Breast epithelium (tissue), 4 donors: ENCODE measurements at places on chromosomes 5 and 9. TPM values are rescaled to one million over a fixed set of nuclear protein-coding genes. Genes with fewer than 3 reads are reported as not detected.

Gene FBN2
- total RNA-seq = 1.8 TPM

Gene KIF27
- 11.5 TPM for total RNA-seq

- no peak for DNase-seq
Observed at GRCh38 chr9:105978826-105979225, 284.5 kb downstream of the TMEM38B start.

DNA sequence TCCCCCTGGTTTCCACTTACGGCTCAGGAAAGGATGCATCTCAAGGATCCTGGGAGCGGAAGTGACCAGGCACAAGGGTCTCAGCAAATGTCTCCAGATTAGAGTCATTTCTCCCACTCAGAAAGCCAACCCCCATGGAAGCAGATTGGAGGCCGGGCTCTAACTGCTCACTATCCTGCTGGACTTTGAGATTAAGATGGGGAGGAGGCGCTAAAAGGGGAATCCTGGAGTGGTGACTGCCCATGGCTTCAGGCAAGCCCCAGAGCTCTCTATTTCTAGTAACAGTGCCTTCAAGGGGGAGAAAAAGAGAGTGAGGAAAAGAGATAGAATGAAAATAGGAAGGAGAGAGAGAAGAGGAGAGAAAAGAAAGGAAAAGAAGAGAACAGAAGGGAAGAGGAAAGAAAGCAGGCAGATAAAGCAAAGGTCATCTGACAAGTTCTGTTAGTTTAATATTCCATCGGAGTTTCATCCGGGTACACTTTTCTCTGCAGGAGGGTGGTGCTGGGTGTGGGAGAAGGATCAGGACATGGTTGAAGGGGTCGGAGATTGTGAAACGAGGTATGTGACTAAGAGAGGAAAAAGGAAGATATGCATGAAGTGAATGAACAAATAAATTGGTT is at the start of gene AGXT2:
Gene AGXT2, minus strand, starts transcription at position 165 of the 620 bp plus-strand sequence. Its CDS starts 57 bp downstream, at position 108.
- DNase-seq = no peak

DNA sequence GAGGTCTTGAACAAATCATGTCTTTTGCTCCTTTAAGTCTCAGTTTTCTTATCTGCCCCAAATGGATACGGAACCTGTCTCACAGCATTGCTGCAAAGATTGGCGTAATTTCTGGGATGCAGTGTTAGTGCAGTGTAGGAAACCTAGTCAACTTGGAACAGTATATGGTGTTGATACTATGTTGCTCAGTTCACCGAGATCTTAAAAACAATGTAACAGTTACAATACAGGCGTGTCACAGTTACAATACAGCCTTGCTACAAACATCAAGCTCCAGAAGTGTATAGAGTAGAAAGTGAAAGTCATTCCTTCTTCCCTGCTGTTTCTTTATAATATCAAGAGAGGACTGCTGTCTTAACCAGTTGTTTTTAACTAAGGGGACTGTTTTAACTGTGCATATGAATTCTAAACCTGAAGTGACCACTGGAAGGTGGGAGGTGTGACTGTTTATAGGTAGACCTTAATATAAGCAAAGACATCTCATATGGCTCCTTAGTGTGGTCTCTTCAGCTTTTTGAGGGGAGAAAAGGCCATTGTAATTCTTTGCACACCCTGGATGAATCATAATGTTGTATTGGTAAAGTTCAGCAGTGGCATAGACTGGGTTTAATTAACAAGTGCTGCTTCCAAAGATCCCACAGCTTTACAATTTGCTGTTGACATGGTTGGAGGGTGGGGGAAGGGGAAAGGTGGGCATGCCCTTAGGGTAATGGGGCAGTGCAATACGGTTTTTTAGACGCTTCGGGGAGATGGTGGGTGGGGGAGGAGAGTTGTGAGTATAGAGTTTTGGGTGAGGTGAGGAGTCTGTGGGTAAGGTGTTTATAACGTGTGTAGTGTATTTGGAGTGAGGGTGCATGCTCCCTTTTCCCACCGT is 12.9 kb downstream of the PRRC2B start:
- DNase-seq = no peak

DNA sequence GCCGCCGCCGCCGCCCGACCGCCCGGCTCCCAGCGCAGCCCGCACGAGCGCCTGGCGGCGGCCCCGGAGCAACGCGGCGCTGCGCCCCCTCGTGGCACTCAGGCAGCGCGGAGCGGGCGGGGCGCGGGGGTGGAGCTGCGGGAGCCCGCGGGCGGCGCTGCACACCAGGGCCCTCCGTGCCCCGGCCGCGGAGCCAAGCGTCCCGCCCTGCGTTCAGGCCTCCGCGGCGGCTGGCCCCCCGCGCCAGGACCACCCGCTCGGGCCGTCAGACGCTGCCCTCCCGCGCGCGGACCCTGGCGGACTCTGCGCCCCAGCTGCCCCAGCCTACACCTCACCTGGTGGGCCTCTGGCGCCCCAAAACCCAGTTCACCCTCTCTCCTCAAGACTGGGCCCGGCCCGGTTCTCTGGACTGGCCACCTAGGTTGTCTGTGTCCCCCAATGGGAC is at the start of gene RASGEF1C:
Gene RASGEF1C, minus strand, starts transcription at position 75 of the 445 bp plus-strand sequence. CDS start 71,159 bp downstream, outside the sequence.
- DNase-seq = no peak

GRCh38 chr9:124894035-124894740 is 32.3 kb downstream of the ARPC5L start:
- no peak for DNase-seq

Gene SLC36A2
- not detected for total RNA-seq

Gene PCSK1
- total RNA-seq = 0.59 TPM

Gene ANKRD31
- 0.66 TPM for total RNA-seq

Gene ZNF879
- total RNA-seq = 4.8 TPM

DNA sequence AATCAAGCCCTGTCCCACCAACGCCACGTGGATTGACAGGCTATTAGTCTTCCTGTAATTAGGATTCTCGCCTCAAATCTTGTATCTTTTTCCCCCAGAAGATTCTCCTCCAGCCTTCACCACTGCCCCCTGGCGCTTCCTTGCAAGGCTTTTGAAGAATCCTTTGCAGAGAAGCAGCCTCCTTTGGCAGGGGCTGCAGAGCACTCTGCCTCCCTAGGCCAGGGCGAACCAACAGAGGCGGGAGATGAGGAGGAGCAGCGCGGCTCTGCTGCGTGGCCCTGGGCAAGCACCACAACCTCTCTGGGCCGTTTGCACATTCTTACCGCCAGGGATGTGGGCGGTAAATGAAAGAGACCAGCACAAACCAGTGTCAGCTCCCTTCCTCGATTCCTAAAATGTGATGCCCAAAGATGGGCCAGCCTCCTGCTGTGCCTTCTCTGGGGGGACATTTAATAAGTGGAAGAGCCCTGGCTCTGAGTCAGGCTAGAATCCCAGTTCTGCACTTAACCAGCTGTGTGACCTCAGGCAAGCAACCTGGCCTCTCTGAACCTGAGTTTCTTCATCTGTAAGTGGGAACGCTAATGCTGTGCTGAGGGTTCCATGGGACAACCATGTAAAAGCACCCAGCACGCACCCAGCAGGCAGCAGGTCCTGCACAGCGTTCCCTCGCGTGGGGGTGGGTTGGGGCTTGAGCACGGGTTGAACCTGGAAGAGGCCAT is 128.6 kb downstream of the KCNIP1 start:
- no peak for DNase-seq

GRCh38 chr5:4531756-4532704 is 608.1 kb upstream of the ADAMTS16 start:
- DNase-seq = no peak

Gene DPH7
- 45.1 TPM for total RNA-seq

Gene ADAMTS16
- total RNA-seq = 1.3 TPM

Gene SUSD1
- total RNA-seq = 13.1 TPM

DNA sequence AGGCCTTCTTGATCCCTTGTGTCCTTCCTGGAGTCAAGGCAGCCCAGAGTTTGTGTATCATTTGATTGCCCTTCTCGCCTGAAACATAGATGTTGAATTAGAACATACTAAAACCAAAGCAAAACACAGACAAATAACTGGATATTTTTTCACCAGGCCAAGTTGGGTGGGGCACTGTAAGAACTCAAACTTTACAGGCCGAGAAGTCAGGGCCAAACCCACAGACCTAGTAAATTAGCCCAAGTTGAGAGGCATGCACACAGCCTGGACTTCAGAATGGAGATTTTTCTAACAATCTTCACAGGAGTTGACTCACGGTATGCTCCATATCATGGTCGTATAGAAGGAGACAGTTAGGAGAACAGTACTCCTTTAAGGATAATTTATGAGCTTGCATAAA is 121.7 kb downstream of the PIK3R1 start:
- no peak for DNase-seq

DNA sequence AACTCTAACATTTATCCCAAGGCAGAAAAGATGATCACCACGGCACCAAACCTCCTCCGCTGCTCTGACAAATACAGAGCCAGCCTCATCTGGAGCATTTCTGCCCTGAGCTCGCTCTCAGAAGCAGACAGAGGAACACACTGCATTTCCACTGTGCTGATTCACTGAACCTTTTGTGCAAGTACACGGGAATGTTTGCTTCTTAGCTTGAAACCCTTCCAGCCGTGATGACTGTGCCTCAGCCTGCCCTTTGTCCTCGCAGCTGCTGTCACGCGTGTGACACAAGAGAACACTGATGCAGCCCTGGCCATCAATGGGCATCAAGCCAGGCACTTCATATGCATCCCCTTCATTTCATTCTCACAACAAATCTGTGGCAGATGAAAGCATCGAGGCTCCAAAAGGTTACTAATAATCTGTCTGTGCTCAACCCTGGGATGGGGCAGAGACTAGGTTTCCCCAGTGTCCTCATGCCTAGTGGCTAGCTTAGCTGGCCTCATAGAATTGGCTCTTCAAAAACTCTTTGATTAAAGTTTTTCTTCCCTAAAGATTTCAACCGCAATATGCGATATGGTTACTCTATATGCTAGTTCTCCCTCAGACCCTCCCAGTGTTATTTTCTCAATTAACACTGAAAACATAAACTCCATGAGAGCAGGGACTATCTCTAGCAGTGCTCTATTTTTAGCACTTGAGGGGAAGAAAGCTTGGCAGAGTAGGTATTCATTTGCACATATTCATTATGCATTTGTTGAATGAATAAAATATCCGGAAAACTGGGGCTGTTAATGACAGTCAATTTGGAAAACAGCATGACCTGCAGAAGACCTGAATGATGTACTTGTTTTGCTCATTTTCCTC is 7.3 kb downstream of the CDC14B start:
- no peak for DNase-seq

Gene KIF20A
- 0.29 TPM for total RNA-seq

DNA sequence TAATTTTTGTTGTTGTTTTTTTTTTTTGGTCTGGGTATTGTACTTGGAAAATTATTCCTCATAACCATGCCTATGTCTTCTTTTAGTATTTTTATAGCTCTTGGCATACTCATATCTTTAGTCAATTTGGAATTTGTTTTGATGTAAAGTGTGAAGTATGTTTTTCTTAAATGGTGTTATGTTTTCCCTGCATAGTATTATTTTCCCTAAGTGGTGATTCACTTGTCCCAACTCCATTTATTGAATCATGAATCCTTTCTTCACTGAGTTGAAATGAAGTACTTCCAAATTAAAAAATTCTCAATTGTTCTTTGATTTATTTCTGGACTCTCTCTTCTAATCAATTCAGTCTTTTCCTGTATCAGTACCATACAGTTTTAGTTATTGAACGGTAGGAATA is 46.5 kb downstream of the POLK start:
- no peak for DNase-seq

DNA sequence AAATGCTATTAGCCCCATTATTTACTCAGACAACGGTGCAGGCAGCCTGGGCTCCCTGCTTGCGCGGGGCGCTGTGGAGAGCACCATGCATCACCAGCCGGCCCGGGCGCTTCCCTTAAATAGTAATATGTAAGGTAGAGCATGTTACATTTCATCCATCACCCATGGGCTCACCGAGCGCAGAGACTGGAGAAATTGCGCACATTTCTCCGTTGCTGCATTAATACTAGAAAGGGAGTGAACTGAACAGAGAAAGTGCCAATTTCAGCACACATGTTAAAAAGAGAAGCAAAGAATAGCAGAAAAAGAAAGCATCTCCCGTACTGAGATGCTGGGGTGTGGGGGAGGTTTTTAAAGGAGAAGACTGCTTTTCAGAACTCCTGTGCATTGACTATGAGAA is 400.3 kb downstream of the ZSWIM6 start:
- no peak for DNase-seq

Gene GRIA1
- 0.33 TPM for total RNA-seq

GRCh38 chr5:115472271-115473025 is 72.1 kb downstream of the FEM1C start:
- DNase-seq = no peak

GRCh38 chr5:161850491-161850890 is 2.6 kb downstream of the GABRA1 start:
- no peak for DNase-seq

- DNase-seq = no peak
Observed at GRCh38 chr9:70441622-70442021, 27.2 kb upstream of the KLF9 start.

- peak; percentile 76 for DNase-seq
Observed at GRCh38 chr9:38057416-38058195, 11.4 kb downstream of the SHB start.

GRCh38 chr5:52692039-52692438 is 95.7 kb upstream of the ITGA1 start:
- no peak for DNase-seq

GRCh38 chr9:86230858-86231257 is 28.6 kb downstream of the C9orf153 start:
- no peak for DNase-seq

- no peak for DNase-seq
Observed at GRCh38 chr5:156534906-156535485, 208.0 kb downstream of the SGCD start.

- DNase-seq = no peak
Observed at GRCh38 chr9:76115396-76115795, 224.9 kb downstream of the PCSK5 start.

GRCh38 chr5:115229606-115230005 is 33.1 kb downstream of the PGGT1B start:
- DNase-seq = no peak

DNA sequence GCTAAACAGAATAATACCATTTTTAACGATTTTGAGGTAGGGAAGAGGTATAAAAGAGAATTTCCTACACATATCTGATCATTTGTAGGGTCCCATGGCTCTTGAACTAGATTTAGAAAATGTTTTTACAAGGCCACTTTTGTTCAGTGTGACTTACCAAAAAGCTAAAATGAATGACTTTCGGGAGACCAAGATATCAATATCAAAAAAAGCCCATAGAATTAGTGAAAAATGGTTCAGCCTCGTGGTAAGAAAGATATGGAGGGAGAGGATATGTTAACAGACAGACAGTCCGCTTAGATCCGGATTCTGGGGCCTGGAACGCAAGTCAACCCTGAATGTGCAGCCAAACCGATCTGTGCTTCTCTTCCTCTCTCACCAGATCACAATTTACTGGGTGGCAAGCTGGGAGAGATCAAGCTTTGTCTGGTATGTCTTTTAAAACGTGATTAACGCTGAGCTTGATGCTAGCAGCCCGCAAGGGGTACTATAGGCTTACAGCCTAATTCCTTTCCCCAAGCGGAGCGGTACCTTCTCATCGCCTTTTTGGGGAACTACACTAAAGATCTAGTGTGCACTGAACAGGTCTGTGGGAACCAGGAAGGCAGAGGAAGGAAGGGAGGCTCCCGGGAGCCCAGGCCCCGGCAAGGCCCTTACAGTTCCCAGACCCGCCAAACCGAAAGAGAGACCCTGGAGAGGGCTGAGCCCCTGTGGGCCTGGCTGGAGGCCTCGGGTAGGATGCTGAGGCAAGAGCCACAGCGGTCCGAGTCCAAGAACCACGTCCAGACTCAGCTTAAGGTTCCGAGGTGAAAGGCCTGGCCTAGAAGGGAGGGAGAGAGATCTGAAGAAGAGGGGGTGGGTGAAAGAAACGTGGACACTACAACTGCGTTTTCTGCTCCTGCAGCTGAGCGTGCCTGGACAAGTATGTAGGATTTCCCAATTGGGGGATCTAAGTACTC is 2.9 kb downstream of the NR2F1-AS1 start:
- DNase-seq = no peak
